ENCODE measurements at places on chromosomes 5 and 9. TPM values are rescaled to one million over a fixed set of nuclear protein-coding genes. Genes with fewer than 3 reads are reported as not detected.

DNA sequence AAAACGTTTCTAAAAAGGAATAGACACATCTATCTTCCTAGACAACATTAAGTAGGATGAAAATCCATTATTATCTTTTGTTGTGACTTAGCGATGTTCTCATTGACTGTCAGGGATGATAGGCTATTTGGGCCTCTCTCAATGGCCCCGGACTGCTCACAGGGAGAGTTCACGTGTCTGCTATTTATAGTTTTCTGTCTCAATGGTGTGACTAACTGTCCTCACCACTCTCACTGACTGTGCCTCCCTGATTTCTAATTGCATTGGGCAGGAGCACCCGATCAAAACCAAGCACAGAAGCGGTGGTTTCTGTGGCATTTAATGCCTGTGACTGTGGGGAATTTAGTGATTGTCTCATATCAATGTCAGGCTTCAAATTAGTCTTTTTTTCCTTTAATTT is 286.7 kb upstream of the KLF9 start:
- DNase-seq, result no peak
- H3K36me3 ChIP-seq, result no peaks in the 10 kb centered on the region
- H3K4me1 ChIP-seq, result no peaks in the 10 kb centered on the region
- no peak overlapping the region for H3K27ac ChIP-seq
- H3K4me3 ChIP-seq, result no peak overlapping the region

- no peaks in the 10 kb centered on the region for H3K27me3 ChIP-seq
- H3K27ac ChIP-seq, result no peak overlapping the region
- H3K36me3 ChIP-seq, result no peaks in the 10 kb centered on the region
- no peaks in the 10 kb centered on the region for H3K4me1 ChIP-seq
- no peak overlapping the region for H3K4me3 ChIP-seq
Observed at GRCh38 chr5:78424665-78425064, 64.2 kb downstream of the SCAMP1 start.

GRCh38 chr5:77133061-77133758 is 46.1 kb upstream of the ZBED3 start:
- no peak overlapping the region for H3K4me3 ChIP-seq
- no peaks in the 10 kb centered on the region for H3K36me3 ChIP-seq
- DNase-seq, result no peak
- H3K27me3 ChIP-seq, result no peaks in the 10 kb centered on the region

DNA sequence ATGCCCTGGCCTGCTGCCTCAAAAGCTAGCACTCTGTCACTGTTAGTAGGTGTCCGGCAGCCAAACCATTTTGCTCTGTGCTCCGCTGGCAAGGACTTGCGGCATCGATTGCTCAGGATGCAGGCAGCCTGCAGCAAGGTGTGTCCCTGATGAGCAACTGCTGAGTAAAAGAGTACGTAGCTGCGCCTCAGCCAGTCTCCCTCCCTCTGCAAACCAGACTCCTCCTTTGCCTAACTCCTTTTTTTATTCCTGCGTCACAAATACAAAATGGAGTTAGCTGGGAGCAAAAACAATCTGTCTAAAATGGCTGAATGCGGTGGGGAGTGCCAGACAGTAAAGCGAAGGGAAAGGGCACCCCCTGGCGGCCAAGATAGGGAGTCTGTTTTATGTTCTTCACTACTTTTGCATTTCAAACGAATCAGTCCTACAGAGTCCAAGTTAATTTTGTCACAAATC is 61.1 kb downstream of the DIAPH1 start:
- H3K27ac ChIP-seq, result peak overlapping the region; percentile 90
- H3K4me1 ChIP-seq, result peaks cover 3% of the 10 kb centered on the region
- DNase-seq, result peak; percentile 82
- H3K36me3 ChIP-seq, result no peaks in the 10 kb centered on the region
- peak overlapping the region; percentile 25 for H3K4me3 ChIP-seq
- no peaks in the 10 kb centered on the region for H3K27me3 ChIP-seq

GRCh38 chr5:97183930-97184213 is 825 bp upstream of the RIOK2 start:
- no peak overlapping the region for H3K27ac ChIP-seq
- no peak for DNase-seq
- H3K4me3 ChIP-seq, result peak overlapping the region; percentile 97
- H3K36me3 ChIP-seq, result no peaks in the 10 kb centered on the region
- peaks cover 8% of the 10 kb centered on the region for H3K27me3 ChIP-seq

- no peaks in the 10 kb centered on the region for H3K27me3 ChIP-seq
- no peak overlapping the region for H3K4me3 ChIP-seq
- no peaks in the 10 kb centered on the region for H3K4me1 ChIP-seq
- H3K27ac ChIP-seq, result no peak overlapping the region
Observed at GRCh38 chr5:27240791-27241190, 202.4 kb upstream of the CDH9 start.

GRCh38 chr9:105205787-105206495 is 38.5 kb upstream of the SLC44A1 start:
- no peak overlapping the region for H3K27ac ChIP-seq
- no peaks in the 10 kb centered on the region for H3K36me3 ChIP-seq
- no peaks in the 10 kb centered on the region for H3K4me1 ChIP-seq
- no peaks in the 10 kb centered on the region for H3K27me3 ChIP-seq
- no peak overlapping the region for H3K4me3 ChIP-seq

GRCh38 chr5:55865831-55866230 is 14.7 kb downstream of the IL31RA start:
- no peaks in the 10 kb centered on the region for H3K27me3 ChIP-seq
- H3K4me3 ChIP-seq, result no peak overlapping the region
- H3K27ac ChIP-seq, result no peak overlapping the region
- DNase-seq, result no peak
- no peaks in the 10 kb centered on the region for H3K36me3 ChIP-seq

DNA sequence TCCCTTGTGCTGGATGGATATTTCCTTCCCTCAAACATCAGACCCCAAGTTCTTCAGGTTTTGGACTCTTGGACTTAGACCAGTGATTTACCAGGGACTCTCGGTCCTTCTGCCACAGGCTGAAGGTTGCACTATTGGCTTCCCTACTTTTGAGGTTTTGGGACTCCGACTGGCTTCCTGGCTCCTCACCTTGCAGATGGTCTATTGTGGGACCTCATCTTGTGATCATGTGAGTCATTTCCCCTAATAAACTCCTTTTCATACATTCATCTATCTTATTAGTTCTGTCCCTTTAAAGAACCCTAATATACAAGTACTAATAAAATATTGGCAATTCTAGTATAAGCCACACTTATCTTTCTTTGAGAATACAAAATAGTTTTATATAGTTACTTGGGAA is 1078.9 kb downstream of the CDH12 start:
- no peaks in the 10 kb centered on the region for H3K4me1 ChIP-seq
- no peak for DNase-seq
- H3K27ac ChIP-seq, result no peak overlapping the region
- no peaks in the 10 kb centered on the region for H3K27me3 ChIP-seq
- H3K36me3 ChIP-seq, result no peaks in the 10 kb centered on the region

- no peaks in the 10 kb centered on the region for H3K36me3 ChIP-seq
- no peak overlapping the region for H3K27ac ChIP-seq
- H3K27me3 ChIP-seq, result no peaks in the 10 kb centered on the region
- H3K4me3 ChIP-seq, result no peak overlapping the region
Observed at GRCh38 chr9:6237267-6237666, 21.7 kb downstream of the IL33 start.

DNA sequence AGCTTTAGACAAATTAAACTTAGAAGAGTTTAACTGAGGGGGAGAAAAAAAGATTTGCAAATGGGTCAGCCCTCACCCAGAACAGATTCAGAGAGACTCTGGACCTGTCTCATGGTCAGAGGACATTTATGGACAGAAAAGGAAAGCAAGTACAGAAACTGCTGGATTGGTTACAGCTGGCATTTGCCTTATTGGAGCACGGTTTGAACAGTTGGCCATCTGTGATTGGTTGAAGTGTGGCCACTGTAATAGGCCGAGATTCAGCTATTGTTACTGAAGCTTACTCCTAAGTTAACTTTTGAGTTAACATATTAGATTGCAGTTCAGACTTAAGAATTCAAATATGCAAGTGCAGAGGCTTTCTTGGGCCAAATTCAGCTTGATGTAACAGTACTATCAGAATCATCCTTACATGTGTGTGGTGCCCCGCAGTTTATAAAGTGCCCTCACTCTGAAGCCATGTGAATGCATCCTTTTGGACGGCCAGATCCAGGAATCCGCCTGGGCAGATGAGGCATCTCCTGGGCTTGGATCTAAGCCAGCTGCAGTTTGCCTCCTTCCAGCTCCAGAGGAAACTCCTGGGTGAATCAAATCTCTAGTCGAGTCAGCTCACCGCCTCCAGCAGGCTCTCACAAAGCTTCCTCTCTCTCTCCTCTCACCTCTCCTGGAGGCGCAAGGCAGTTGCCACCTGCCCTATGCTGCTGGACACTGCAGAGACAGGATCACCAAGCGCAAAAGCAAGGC is 165.2 kb downstream of the ADAMTS12 start:
- no peak overlapping the region for H3K27ac ChIP-seq
- H3K36me3 ChIP-seq, result no peaks in the 10 kb centered on the region
- no peaks in the 10 kb centered on the region for H3K27me3 ChIP-seq

- no peak for DNase-seq
- H3K4me1 ChIP-seq, result no peaks in the 10 kb centered on the region
- H3K27ac ChIP-seq, result no peak overlapping the region
- no peaks in the 10 kb centered on the region for H3K27me3 ChIP-seq
- H3K4me3 ChIP-seq, result no peak overlapping the region
Observed at GRCh38 chr5:1824109-1824821, 23.1 kb downstream of the NDUFS6 start.

DNA sequence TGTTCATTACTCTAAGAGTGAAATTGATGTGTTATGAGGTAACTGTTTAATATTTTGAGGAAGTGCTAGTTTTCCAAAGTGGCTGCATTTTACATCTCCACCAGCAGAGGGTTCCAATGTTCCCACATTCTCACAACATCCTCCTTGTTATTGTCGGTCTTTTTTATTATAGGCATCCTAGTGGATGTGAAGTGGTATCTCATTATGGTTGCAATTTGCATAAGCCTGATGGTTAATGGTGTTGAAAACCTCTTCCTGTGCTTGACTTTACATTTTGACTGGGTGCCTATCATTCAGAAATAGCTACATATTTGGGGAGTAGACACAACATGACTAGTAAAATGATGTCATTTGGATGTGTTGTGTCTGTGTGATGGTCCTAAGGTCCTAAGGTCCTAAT is 143.6 kb downstream of the MRPS30 start:
- H3K4me1 ChIP-seq, result no peaks in the 10 kb centered on the region
- H3K36me3 ChIP-seq, result no peaks in the 10 kb centered on the region
- H3K4me3 ChIP-seq, result no peak overlapping the region
- H3K27ac ChIP-seq, result no peak overlapping the region

DNA sequence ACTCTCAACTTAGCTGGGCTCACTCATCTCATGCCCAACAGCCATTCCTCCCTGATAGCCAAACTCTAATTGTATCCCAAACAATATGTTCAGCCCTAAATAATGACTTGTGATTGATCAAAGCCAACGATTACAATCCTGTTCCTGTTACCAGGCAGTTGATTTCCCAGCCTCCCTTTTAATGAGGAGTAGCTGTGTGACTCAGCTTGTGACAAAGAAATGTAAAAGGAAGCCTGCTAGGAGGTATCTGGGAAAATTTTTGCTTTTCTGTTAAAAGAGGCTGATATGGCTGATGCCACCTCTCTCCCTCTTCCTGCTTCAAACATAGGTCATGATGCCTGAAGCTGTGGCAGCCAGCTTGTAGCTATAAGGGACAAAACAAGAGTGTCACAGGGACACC is 19.6 kb upstream of the ENC1 start:
- no peaks in the 10 kb centered on the region for H3K27me3 ChIP-seq
- no peaks in the 10 kb centered on the region for H3K4me1 ChIP-seq
- no peak overlapping the region for H3K4me3 ChIP-seq
- no peaks in the 10 kb centered on the region for H3K36me3 ChIP-seq
- DNase-seq, result no peak
- no peak overlapping the region for H3K27ac ChIP-seq

DNA sequence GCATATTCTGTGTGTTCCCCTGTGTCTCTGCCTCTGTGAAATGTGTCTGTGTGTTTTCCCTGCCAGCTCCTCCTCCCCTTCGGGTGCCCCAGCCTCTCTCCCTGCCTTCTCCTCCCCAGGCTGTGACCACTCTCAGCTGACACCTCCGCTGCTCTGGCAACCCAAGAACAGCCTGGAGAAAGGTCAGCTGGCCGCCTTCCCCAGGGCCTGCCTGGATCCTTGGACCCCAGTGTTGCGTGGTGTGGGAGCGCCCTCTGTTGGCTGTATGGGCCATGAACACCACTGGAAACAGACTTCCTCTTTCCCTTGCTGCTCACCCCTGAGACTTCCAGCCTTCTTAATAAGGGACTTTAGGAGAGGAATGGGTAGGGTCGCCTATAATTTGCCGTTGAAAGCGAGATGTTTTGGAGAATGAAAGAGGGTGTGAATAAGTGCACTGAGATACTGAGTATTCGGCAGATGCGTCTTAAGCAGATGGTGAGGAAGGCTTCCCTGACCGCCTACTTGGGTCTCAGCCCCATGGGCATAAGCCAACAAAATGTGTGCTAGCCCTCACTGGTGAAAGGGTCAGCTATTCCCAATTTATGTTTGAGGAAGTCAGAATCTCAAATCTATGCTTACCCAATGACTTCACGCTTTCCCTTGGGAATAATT is 114.9 kb upstream of the TRIM32 start:
- no peaks in the 10 kb centered on the region for H3K36me3 ChIP-seq
- no peak overlapping the region for H3K4me3 ChIP-seq
- DNase-seq, result peak; percentile 91
- no peaks in the 10 kb centered on the region for H3K4me1 ChIP-seq

DNA sequence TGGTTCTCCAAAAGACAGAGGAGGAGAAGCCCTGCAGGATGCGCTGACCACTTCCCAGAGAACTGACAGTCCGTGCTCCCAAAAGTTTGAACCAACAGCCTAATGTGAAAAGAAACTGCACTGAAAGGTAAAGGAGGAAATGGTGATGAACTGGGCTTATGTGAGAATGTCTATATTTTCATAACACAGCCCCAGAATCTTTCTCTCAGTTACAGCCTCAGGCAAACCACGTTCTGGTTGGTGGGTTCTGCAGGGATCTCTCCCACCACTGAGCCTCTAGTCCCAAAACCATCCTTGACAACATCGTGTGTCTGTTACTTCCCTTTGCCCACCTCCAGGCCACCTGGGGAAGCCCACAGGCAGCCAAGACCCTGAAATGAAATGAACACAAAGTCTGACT is 23.9 kb downstream of the SPARC start:
- peaks cover 46% of the 10 kb centered on the region for H3K36me3 ChIP-seq
- no peaks in the 10 kb centered on the region for H3K27me3 ChIP-seq
- no peak overlapping the region for H3K4me3 ChIP-seq
- H3K4me1 ChIP-seq, result no peaks in the 10 kb centered on the region
- DNase-seq, result no peak
- H3K27ac ChIP-seq, result no peak overlapping the region

GRCh38 chr5:17146280-17146841 is 71.1 kb upstream of the BASP1 start:
- no peak for DNase-seq
- no peaks in the 10 kb centered on the region for H3K36me3 ChIP-seq
- peaks cover 2% of the 10 kb centered on the region for H3K27me3 ChIP-seq
- H3K4me1 ChIP-seq, result peaks cover 3% of the 10 kb centered on the region
- no peak overlapping the region for H3K27ac ChIP-seq

- no peak for DNase-seq
- no peak overlapping the region for H3K27ac ChIP-seq
- no peaks in the 10 kb centered on the region for H3K36me3 ChIP-seq
- no peaks in the 10 kb centered on the region for H3K27me3 ChIP-seq
- H3K4me1 ChIP-seq, result no peaks in the 10 kb centered on the region
Observed at GRCh38 chr5:99061711-99062110, 132.9 kb upstream of the CHD1 start.

Gene PRRT1B
- 1.1 TPM for total RNA-seq

Gene ESM1
- total RNA-seq, result not detected

Gene BTNL8
- 0.48 TPM for total RNA-seq

Gene TAL2
- total RNA-seq, result 0.65 TPM

Gene SHB
- 12.6 TPM for total RNA-seq

Gene GABRA1
- total RNA-seq, result 17.3 TPM

Gene WNT8A
- total RNA-seq, result 0.27 TPM

Gene RANBP17
- 16.2 TPM for total RNA-seq

Gene MLANA
- not detected for total RNA-seq

Gene PLPP1
- total RNA-seq, result 47.2 TPM

All from H1 (cell line).